A673 (cell line): ENCODE measurements at places on chromosomes 4 and X.

GRCh38 chrX:31038575-31039326 is 33.1 kb downstream of the FTHL17 start:
- DNase-seq = peak; percentile 63

DNA sequence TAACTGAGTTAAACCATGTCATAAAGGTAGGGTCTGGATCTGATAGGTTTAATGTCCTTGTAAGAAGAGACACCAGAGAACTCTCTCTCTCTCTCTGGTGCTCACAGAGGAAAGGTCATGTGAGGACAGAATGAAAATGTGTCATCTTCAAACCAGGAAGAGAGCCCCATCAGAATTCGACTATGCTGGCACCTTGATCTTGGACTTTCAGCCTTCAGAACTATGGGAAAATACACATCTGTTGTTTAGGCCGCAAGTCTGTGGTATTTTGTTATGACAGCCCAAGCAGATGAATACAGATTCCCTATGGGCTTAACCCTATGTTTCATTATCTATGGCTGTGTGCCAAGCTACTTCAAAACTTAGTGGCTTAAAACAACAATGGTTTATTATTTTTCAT is 105.5 kb upstream of the DDIT4L start:
- DNase-seq = no peak

- DNase-seq = no peak
Measured at GRCh38 chrX:148923631-148924030, 423.2 kb downstream of the AFF2 start.

DNA sequence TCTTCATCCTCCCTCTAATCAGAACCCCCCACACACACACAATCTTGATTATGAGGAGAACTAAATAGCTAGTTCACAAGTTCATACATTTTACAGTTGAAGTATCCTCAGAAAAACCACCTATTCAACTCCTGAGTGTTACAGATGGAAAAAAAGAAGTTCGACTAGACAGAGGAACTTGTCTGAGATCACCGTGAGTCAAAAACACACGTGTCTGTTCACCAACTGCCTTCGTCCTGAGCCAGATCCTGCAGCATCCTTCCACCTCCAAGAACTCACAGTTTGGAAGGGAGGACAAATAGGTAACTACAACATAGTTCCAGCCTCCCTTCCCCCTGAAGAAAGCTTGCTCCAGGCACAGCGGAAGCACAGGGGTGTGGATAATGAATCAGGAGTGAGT is 19.0 kb upstream of the IRAK1 start:
- DNase-seq = no peak

GRCh38 chrX:153773741-153774575 is 6.9 kb upstream of the SRPK3 start:
- no peak for DNase-seq

- DNase-seq = peak; percentile 44
Measured at GRCh38 chrX:4240541-4241194, 527.2 kb upstream of the PRKX start.

DNA sequence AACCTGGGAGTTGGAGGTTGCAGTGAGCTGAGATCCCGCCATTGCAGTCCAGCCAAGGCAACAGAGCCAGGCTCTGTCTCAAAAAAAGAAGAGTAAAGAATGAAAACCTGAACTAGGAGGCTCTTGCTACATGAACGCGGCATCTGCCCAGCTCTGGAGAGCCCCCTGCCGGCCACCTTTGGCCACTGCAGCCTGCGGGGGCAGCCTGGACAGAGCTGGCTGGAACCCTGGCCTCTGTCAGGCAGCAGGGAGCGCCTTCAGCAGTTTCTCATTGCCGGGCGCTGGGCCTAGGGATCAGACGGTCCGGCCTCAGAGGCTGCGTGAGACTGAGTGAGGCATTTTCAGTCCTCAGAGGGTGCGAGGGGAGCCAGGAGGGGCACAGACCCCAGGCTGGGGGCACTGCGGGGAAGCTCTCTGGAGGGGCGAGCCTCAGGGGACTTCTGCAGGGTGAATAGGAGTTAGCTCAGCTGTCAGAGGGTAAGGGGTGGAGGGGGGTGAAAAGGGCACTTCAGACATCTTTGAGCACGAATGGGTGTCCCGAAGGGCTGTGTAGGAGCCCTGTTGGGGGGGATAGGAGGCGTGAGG is 17.5 kb downstream of the DOK7 start:
- DNase-seq = peak; percentile 77

DNA sequence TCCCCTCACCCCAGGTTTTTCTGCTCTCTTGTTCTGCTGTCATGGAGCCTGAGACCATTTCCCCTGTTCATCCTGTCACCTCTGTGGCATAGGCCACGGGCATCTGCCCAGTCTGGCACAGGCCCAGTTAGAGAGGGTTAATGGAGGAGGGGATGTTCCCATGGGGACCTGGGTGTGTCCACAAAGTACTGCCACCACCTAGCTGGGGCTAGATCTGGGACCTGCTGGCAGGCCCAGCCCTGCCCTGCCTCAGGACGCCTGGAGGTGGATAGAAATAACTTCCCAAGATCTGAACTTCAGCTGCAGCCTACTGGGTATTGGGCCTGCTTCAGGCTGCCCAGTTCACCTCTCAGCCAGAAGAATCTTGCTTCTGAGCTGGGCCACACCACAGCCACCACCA is 13.5 kb downstream of the EFNB1 start:
- DNase-seq = no peak

- DNase-seq = no peak
Measured at GRCh38 chr4:36900446-36900987, 344.0 kb upstream of the NWD2 start.

DNA sequence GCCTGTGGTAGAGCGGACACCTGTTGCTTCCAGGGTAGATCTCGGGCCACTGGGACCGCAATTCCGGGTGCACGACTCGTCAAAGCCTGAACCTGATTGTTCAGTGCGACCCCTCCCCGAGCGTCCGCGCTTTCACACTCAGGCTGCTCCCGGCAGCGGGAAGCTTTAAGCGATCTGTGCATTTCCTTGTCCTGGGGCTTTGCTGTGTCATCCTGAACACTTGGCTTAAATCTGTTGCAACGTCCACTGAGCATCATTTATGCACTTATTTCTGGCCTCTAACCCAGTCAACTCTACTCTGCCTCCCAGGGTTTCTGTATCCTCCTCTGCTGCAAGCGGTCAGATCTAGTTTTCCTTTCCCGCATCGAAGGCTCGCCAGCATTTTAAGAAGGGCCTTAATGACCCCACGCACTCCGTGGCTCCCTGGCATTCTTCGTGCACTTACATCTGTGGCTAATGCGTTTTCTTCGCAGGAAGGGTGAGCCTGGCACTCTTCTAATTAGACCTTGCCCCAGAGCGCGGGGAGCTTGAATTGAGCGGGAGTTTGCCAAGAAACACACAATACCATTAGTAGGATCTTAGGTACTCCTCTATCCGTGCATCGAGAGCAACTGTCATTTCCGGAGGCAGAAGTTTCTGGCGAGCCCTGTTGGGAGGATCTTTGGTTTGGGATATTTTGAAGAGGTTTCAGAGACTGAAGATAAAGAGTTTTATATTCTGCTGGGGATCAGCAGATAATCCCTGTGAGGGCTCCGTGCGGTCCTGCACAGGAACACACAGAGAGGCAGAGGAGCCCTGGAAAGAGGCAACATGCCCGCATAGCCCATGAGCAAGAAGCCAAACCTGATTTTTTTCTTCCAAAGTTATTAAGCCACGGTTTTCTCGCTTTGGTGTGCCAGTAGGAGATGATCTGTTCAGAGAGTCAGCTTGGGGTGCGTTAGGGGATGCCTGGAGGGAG is 654 bp upstream of the DDIT4L start:
- peak; percentile 2 for DNase-seq

- DNase-seq = no peak
Measured at GRCh38 chr4:3810796-3811485, 44.8 kb downstream of the ADRA2C start.

GRCh38 chr4:151228189-151229119 is 48.5 kb upstream of the PRSS48 start:
- DNase-seq = no peak

DNA sequence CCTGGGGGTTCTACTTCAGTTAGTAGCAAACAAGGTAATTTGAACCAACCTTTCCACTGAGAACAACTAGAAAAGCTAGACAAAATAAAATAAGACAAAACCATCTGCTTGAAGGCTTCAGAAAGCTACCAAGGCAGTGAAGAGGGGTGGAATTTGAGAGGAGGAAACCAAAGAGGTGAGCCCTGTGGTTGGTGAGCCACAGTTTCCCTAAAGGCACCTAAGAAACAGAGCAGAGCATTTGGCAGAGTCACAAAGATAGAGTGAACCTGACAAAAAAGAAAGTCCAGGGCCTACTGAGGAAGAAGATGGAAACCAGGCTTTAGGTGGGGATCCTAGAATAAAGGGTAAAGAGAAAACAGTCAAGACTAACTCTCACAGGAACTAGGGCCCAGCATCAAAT is 44.3 kb downstream of the CHST7 start:
- no peak for DNase-seq

GRCh38 chr4:144267084-144267483 is 126.6 kb upstream of the GYPA start:
- DNase-seq = no peak

DNA sequence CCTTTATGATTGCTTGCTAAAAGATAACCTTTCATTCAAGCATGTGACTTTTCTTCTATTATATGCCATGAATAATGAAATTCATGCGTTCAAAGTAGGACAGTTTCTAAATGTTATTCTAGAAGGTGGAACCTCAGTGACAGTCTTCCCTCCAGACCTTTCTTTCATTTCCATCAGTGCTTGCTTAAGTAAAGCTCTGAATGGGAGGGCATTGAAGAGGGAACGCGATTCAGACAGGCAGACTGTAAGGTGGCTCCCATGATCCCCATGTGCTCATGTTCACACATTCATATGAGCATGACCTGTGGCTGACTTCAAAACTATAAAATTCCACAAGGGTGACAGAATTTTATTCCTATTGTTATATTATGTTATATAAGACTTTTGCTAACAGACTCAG is 1367.3 kb upstream of the IGFBP7 start:
- DNase-seq = no peak

DNA sequence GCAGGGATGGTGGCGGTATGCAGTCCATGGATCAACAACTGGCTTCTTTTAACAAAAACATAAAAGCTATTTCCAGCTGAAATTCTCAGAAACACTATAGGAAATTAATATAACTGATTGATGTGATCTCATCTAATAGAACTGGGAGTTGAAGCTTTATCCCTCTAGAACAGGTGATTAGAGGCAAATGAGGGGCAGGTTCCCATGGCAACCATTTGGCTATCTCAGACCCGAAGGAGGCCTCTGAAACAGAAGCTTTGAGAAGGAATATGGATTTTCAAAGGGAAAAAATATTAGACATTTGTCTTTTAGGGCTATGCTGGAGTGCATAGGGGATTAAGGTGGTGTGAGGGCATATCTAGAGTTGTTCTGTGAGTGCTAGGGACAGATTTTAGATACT is 50.0 kb downstream of the IGSF1 start:
- no peak for DNase-seq

DNA sequence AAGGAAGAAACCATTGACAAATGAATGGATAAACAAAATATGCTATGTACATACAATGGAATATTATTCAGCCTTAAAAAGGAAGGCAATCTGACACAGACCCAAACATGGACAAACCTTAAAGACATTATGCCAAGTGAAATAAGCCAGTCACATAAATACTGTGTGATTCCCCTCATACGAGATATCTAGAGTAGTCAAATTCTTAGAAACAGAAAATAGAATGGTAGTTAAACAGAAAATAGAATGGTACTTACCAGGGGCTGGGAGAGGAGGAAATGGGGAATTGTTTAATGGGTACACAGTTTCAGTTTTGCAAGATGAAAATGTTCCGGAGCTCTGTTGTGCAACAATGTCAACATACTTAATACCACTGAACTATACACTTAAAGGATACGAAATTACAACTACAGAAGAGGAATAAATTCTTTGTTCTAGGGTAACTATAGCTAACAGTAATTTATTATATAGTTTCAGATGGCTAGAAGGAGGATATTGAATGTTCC is 47.8 kb upstream of the DUSP21 start:
- no peak for DNase-seq

DNA sequence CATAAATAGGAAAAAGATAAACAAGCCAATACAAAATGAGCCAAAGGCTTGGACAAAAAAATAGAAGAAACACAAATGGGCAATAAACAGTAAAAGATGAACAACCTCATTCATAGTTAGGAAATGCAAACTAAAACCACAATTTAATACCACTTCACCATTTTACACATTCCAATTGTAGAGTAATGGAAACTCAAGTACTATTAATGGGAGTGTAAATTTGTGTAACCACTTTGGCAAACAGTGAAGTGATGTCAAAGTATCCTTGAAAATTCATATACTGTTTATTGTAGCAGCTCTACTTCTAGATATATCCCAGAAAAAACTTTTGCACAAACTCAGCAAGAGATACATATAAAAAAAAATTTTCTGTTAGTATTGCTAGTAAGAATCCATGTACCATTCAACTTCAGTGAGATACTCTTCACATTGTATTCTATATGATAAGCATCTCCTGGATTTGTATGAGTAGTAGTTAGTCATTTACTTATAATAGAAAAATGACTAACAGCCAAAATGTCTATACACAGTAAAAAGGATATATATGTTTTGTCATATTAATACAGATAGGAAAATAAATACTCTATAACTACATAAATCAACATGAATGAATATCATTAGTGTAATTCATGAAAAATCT is 229.8 kb downstream of the DKK2 start:
- no peak for DNase-seq

DNA sequence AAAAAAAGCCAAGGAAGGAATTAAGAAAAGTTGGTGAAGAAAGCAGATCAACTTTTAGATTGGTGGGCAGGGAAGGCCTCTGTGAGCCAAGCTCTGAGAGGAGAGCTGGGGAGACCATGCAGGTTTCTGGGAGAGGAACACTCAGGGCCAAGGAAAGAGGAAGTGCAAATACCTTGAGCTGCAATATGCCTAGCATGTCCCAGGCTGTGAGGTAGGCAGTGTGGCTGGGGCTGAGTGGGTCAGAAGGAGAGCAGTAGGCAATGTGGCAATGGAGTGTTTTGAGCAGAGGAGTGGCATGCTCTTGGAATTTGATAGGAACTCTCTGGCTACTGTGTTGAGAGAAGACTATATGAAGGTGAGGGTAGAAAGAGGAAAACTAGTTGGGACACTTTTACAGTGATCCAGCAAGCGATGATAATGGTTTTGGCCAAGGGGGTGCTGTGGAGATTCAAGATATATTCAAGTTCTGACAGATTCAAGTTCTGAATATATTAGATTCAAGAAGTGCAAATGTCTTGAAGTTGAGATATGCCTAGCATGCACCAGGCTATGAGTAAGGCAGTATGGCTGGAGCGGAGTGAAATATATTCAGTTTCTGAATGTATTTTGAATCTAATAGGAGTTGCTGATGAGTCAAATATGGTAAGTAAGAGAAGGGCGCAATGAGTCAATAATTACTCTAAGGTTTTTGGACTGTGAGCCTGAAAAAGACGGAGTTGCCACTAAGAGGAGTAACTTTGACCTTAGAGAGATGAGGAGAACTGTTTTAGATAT is 172.5 kb downstream of the CAMK2D start:
- no peak for DNase-seq

DNA sequence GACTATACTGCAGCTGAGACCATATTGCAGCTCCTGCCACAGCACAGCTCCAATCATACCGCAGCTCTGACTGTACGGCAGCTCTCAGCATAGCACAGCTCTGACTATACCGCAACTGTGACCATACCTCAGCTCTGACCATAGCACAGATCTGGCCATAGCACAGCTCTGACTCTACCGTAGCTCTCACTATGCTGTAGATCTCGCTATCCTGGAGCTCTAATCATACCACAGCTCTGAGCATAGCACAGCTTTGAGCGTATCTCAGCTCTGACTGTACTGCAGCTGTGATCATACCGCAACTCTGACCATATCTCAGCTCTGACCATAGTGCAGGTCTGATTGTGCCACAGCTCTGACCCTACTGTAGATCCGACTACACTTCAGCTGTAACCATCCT is 139.2 kb downstream of the ASMT start:
- DNase-seq = no peak
